ENCODE measurements at places on chromosomes 3 and 15. TPM values are rescaled to one million over a fixed set of nuclear protein-coding genes. Genes with fewer than 3 reads are reported as not detected.

The PLA2G4E gene
- total RNA-seq: not detected

The ABTB1 gene
- total RNA-seq: 11.6 TPM

The FGF7 gene
- 7.8 TPM for total RNA-seq

DNA sequence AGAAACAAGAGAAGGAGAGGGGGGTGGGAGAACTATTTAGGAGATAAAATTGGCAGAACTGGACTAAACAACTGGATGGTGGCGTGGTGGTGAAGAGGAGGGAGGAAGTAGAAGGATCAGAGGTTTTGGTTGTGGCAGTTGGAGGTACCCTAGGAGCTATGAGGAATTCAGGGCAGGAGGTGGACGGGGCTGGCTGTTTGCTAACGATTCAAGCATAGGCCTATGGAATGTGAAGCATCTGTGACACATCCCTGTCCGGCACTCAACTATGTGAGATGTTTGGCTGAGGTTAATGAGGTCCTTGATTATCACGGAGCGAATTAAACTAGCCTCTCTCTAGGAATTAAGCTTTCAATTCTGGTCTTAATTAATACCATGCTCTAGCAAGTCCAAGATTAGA, 13.5 kb downstream of the TARS3 start:
- no peak for DNase-seq

- DNase-seq: no peak
Measured at GRCh38 chr15:69557020-69557706, 104.5 kb downstream of the RPLP1 start.

GRCh38 chr15:95247071-95247984, 1016.0 kb downstream of the MCTP2 start:
- DNase-seq: no peak

- DNase-seq: no peak
Measured at GRCh38 chr3:12187448-12188327, 29.0 kb upstream of the TIMP4 start.

DNA sequence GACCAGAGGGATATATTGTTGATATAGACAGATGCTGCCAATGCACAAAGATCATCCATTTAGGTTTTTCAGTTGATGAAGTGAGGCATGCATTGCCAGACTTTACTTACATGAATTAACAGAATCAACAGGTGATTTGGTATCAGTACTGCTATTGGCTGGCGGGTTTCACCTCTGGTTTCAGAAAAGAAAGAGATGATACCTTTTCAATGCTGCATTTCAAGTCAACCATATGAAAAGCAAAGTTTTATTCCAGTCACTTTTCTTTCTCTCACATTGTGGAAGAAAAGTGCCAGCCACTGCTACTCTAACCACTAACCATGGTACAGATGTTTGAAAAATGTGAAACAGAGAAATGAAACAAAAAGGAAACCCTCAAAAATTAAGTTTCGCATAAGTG, 289.1 kb downstream of the TIGIT start:
- no peak for DNase-seq

DNA sequence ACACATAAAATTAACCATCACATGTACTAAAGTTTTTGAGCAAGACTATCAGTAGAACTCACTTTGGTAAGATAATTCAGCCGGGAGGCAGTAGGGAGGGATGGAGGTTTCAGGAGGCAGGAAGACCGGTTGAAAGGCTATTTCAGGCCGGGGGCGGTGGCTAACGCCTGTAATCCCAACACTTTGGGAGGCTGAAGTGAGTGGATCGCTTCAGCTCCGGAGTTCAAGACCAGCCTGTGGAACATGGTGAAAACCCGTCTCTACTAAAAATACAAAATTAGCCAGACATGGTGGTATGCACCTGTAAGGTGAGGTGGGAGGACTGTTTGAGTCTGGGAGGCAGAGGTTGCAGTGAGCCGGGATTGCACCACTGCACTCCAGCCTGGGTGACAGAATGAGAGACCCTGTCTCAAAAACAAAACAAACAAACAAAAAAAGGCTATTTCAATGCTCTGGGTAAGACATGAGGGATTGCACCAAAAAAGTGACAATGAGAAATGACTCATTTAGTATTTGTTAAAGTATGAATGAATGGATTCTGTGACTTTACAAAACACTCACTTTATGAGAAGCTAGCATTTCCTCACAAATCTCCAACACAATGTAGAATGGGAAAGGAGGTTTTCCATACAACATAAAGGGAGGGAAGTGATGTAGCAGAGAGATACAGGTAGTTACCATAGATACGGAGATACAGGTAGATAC, 43.9 kb downstream of the SH3BP5 start:
- DNase-seq: no peak

DNA sequence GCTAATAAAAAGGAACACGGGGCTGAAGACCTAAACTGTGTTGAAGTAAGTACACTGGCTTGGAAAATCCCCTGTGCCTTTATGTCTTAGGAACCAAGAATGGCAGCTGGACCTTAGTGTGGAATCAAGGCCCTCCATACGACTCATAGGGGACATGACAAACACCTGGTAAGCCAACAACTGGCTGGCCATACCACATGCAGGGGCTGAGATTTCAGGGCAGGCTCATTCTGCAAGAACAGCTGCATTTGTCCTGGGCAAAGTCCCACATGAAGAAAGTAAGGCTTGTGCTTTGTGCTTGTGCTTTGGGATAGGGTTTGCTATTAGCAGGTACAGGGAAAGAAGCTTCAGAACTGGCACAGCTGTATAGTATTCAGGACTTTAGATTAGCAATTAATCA, 18.0 kb downstream of the ETV5 start:
- DNase-seq: no peak

DNA sequence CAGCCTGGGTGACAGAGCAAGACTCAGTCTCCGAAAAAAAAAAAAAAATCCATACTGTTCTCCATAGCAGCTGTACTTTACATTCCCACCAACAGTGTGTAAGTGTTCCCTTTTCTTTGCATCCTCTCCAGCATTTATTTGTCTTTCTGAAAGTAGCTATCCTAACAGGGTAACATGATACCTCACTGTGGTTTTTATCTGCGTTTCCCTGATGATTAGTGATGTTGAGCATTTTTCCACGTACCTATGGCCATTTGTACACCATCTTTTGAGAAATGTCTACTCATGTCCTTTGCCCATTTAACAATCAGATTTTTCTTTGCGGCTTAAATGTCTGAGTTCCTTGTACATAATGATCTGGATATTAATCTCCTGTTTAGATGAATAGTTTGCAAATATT, 119.3 kb downstream of the RFX7 start:
- DNase-seq: no peak
